ENCODE measurements at places on chromosomes 2 and 18.

DNA sequence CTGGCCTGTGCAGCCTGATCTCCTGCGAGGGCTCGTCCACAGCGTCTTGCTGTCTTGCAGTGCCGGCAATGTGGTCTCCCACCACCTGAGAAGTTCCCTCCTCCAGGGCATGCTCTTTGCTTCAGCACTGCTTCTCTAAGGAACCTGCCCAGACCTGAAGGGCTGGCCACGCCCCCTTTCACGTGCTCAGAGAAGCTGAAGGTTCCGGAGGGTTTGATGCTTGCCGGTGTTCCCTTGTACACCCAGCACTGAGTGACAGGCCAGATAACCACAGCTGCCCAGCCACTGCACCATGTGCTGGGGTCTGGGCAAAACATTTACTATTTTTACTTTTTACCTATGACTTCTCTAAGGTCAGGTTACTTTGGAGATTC, 1.7 kb upstream of the POLR2D start:
- peak; percentile 38 for DNase-seq

DNA sequence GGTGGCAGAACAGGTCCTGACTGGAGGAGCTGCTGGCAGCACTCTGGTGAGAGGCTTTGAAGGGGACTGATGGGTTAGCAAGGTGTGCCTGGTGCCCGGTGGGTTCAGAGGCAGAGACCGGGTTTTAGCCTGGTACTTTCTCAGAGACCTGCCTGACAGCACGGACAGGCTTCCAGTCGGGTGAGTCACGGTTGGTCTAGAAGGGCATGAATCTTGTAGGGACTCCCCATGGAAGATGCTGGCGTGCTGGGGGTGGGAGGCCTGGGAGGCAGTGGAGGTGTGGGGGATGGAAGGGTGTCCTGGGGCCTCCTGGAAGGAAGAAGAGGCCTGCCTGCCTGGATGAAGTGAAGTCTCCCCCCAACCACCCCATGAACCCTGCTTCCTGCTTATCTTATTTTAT, 52.6 kb downstream of the ACKR3 start:
- DNase-seq = no peak

DNA sequence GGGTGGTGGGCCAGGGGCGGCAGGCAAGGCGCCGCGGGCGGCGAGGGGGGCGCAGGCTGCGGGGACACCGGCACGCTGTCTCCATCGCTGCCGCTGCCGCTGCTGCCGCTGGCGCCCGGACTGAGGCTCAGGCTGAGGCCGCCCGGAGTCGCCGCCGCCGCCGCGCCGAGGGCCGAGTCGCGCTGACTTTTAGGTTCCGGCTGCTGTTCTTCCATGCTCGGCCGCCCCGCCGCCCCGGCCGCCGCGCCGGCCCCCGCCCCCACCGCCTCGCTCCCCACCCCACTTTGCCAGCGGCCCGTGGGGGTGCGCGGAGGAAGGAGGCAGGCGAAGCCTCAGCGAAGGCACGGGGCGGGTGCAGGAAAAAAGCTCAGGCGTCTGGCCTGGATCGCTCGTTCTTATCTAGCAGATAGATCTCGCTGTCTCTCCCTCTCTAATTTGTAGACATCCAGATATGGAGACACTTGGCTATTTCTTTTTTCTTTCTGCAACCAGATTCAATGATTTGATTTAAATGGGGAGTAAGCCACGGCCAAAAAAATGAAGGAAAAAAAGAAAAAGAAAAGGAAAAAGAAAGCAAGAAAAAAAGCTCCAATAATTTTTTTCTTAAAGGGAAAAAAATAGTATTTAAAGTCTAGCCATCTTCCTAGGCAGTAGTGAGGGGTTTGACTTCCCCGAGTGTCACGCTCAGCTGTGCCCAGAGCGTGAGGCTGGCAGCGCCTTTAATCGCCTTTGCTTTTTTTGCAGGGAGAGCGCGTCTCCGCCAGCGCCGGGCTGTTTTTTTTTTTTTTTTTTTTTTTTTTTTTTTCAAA, at the start of gene EN1:
EN1 (minus strand) TSS at position 696 of the 809 bp plus-strand sequence; CDS start at position 215, 481 bp downstream.
- no peak for DNase-seq

DNA sequence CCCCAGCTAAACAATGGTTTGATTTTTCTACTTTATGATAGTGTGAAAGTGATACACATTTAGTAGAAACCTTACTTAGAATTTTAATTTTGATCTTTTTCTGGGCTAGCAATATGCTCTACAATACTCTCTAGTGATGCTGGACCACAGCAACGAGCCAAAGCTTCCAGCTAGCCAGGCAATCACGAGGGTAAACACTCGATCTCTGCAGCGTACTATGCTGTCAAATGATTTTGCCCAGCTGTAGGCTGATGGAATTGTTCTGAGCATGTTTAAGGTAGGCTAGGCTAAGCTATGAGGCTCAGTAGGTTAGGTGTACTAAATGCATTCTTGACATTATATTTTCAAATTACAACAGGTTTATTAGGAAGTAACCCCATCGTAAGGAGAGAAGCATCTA, 207.5 kb downstream of the LRRTM4 start:
- no peak for DNase-seq

DNA sequence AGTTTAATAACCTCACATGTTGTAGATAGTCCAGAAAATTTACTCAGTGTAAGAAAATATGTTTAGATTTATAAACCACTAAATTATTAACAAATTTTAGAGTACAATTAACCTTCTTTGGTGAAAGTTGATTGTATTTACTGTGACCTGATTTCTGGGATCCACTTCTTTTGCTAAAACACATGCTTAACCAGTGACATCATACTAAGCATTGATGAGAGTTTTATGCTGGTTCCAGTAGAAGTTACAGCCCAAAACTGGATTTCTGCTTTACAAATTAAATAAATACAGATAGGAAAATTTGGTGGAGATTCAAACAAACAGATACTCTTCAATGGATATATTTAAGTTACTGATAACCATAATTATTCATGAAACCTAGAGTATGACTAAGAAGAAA, 40.9 kb downstream of the RBBP8 start:
- DNase-seq = no peak

- no peak for DNase-seq
Measured at GRCh38 chr2:88329815-88330603, 122.5 kb downstream of the FOXI3 start.

DNA sequence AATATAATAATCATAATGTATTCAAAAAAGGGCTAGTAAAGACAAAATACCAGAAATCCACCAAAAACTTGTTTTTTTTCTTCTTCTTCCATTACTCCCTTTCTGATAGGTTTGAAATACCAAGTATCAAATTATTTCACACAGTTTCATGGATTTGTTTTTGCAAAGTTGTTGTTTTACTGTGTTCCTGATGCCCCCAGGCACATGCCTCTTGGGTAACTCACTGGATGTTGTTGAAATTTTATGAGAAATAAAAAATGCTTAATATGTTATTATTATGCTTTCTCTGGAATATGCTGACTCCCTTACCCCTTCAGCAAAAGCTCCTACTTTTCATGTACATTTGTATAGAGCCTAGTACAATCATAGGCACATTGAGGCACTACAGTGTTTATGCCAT, 419.6 kb downstream of the NRXN1 start:
- DNase-seq = no peak
